SK-MEL-5 (cell line): ENCODE measurements at places on chromosomes 5 and 9.

GRCh38 chr5:74052441-74053221 is 426.6 kb downstream of the ARHGEF28 start:
- no peak for DNase-seq

GRCh38 chr5:126450346-126450745 is 27.1 kb downstream of the GRAMD2B start:
- no peak for DNase-seq

DNA sequence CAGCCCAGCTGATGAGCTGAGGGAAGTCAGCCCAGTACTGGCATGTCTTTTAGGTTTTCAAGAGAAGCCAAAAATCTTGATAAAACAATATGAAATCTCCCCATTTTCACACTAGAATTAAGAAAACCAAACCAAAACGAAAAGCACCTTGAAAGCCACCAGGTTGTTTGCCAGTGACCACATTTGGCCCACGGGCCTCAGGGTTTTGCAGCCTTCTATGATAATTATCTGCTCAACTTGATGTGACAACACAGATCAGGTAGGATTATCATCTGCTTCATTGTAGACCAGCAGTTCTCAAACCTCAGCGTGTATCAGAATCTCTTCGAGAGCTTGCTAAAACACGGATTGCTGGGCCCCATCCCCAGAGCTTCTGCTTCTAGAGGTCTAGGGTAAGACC is 101.4 kb downstream of the GALNT10 start:
- no peak for DNase-seq

DNA sequence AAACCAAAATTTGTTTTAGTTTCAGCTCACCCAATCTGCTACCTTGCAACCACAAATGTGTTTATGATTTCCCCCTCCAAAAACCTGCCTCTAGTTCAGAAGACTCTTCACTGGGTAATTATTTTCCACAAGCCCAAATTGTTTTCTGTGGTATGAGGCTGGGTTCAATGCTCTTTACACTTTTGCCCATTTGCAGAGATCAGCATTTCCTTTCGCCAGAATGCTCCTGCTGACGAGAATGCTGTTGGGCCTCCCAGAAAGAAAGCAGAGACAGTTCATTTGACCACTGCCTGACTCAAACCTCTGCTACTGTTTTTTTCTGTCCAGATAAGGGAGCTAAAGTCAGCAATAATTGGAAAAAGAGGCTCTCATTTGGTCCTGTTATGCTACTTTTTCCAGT is 427.3 kb downstream of the PDE4D start:
- no peak for DNase-seq

DNA sequence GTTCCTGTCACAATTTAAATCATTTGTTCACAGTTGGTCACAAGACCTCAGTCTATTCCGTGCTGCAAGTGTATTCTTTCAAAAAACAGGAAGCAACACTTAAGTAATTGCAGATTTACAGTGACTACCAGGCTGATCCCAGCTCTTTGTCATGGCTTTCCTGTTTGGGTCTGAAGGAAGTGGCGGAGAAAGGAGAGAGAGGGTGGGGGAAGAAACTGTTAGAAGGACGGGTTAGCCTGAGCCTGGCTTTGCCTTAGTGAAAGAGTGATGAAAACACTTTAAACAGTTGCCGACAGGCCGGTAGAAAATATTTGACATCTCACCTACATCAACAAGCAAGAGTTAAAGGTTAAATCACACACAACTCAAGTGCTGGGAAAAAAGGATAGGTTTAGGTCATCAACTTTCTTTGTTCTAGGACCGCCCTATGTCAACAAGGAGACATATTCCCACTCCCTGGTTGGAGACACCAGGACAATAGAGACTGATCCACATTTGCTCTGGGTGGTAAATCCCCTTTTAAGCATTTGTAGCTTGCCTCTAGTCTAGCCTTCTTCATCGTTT is 102.2 kb upstream of the DAB2 start:
- DNase-seq = no peak

DNA sequence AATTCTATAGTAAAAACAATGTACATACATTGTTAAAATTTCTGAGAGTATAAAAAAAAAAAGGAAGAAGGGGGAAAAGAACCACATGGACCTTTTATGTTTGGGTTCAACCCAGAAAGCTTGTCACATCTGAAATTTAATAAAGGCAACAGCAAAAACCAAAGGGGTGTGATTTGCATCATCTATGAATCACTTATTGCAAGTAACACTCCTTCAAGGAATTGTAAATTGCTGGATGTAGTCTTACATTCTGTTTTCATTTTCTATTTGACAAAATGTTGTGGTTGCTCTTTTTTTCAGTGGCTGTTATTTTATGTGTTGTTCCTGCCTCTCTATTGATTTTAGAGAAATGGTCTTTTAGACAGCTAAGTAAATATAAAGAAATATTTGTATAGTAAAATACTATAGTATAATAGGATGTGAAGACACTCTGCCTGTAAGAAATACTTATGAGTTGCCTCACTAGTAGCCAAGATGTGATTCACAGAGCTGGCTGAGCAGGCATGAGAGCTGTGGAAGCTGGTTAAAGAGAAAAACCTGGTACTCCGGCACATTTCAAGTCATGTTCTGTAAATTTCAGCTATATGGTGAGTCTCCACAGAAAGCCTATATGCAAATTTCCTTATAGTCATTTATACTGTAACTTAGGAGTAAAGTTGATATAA is 131.1 kb upstream of the CNTLN start:
- no peak for DNase-seq

DNA sequence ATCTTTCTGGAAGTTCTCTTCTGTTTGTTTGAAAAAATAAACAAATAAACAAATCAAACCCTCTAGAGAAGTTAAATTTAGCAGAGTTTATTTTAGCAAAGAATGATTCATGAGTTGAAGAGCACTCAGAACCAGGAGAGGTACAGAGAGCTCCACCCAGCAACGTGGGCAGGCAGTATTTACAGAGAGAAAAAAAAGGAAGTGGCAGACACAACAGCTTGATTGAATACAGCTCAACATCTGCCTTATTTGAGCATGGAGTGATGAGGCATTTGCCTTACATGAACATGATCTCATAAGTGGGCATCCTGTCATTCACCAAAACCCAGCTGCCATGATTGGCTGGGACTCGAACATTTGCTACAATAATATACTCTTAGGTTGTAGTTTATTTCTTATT is 381.6 kb upstream of the ADAMTS16 start:
- DNase-seq = no peak

DNA sequence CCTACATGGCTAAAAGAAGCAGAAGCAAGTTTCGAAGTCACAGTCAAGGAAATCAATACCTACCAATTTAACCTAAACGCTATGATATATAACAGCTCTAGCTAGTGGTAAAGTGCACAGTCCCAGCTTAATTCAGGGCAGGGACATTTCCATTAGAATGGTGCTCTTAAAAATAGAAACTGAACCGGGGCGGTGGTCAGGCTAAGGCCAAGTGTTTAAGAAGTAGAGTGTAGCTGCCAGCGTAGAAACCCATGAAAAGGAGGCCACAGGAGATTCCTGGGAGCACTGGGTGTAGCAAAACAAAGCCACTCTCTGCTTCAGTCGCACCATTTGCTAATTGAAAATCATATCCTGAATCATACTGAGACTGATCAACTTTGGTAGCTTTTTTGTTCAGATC is 28.8 kb downstream of the PPIC start:
- no peak for DNase-seq

- no peak for DNase-seq
These were observed 507 bp downstream of the RICTOR start for GRCh38 chr5:39073767-39074016.

GRCh38 chr5:135444881-135445280 is 2.3 kb downstream of the DCANP1 start:
- no peak for DNase-seq

DNA sequence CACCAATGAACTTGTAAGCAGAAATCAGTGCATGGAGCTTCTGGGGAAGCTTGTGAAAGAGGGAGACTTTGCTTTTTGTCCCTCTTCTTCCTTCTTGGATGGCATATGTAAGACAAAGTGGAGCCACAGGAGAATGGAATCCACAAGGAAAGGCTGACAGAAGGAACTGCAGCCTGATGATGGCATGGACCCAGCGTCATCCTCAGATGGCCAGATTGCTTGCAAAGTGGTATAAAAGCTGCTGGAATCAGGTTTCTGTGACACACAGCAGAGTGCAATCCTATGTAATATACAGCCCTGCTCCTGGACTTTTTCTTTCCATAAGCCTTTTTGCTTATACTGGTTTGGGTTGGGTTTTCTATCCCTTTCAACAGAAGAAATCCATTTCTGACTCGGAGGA is 31.4 kb upstream of the SPARC start:
- DNase-seq = no peak

DNA sequence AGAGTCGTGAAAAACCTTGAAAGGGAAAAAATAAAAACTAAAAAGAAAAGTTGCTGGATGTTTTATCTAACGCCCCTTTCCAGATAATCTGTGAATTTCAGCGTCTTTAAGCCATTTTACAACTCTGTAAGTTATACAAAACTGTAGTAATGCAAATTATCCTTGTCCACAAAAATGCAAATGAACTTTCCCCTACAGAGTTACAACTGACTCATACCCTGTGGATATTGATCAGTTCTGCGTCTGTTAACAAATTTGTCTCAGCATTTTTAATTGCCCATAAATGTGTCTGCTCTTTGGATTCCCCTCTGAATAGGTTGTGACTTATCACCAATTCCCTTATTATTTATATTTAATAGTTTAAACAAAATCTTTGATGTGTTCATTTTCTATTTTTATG is 105.9 kb upstream of the PRLR start:
- DNase-seq = no peak

DNA sequence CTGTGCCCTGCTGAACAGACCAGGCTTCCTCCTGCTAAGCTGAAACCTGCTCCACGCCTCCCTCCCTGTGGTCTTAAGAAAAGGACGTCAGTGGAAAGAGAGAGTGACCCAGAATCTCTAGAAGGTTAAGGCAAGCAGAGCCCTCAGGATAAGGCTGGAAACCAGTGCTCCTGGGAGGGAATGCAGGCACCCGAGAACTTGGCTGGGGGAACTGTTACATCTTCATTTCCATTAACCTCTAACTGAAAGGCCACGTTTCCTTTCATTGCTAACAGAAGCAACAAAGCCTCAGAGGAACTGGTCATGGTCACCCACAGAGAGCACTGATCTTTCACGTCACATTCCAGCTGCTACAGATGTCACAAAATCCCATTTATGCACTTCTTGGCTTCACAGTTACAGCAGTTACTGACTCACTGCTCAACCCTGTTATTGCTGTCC is 26.1 kb upstream of the AKNA start:
- no peak for DNase-seq

GRCh38 chr5:169410996-169411783 is 110.3 kb upstream of the SLIT3 start:
- DNase-seq = no peak

- DNase-seq = peak; percentile 72
These were observed 7.5 kb upstream of the RFK start for GRCh38 chr9:76401580-76402354.

DNA sequence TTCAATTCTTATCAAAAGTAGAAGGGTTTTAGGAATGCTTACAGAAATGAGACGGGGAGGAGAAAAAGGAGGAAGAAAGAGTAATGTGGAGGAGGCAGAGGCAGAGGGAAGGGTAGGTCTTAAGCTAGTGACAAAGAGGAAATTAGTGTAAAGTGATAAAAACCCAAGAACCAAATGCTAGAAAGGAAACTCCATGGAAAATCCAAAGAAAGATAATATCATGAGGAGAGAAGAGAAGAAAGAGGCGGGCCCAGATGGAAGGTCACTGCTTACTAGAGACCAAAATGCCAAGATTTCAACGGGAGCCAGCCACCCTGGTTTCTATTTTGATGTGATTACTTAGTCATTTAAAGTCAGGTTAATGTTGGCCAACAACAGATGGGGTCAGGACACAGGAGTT is 68.6 kb upstream of the IL12B start:
- DNase-seq = no peak

DNA sequence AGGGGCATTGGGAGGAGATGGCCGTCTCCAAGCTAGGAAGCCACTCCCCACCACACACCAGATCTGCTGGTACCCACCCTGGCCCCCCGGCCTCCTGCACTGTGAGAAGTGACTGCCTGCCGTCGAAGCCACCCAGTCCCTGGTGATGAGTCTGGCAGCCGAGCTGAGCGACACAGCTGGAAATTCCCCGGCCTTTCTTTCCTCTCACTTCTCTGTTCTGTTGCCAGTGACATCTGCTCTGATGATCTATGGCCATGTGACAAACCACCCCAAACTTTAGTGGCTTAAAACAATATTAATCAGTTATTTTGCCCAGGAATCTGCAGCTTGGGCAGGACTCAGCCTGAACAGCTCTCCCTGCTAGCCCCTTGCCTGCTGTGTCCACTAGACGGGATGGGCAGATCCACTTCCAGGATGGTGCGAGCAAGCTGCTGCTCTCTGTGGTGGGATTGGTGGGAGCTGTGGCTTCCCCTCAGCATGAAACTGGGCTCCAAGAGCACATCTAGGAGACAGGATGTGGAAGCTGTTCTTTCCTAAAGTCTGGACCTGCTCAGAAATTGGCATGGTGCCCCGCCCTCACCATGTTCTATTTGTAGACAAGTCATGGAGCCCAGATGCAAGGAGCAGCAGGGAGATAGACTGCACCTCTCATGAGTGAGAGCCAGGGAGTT is 211.2 kb downstream of the GADD45G start:
- DNase-seq = no peak

- DNase-seq = no peak
These were observed 10.5 kb upstream of the NKX2-5 start for GRCh38 chr5:173245319-173246134.

GRCh38 chr5:15431923-15432322 is 68.1 kb upstream of the FBXL7 start:
- no peak for DNase-seq

DNA sequence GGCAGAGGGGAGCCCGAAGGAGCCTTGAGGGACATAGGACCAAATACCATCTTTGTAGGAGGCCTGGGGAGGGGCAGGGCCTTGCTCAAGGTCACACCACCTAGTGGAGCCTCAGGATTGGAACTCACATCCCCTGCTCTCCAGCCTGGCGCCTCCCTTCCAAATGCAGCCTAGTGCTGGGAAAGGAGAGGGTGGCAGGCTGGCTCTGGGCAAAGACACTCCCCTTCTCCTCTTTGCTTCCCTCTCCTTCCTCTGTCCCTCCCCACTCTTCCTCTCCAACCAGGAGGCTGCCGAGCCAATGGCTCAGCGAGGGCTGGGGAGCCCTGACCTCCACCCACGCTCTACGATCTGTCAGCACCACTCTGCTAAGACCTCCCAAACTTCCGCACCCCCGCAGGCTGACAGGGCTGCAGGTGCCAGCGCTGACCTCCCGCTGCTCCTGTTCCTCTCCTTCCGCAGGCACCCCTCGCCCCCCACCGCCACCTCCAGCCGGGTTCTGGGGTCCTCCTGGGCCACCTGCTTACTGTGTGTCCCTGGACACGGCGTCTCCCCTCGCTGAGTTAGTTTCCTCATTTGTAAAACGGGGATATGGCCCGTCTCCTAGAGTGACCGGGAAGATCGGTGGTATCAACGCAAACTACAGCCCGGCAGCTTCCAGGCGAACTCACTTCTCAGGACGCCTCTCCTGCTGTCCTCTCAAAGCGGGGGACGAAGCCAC is 52.9 kb downstream of the C9orf50 start:
- peak; percentile 43 for DNase-seq

GRCh38 chr5:36957953-36958537 is 81.5 kb downstream of the NIPBL start:
- DNase-seq = no peak

GRCh38 chr9:77793849-77794248 is 145.7 kb upstream of the GNA14 start:
- peak; percentile 23 for DNase-seq
